Ovary (tissue), 10 donors: ENCODE measurements at places on chromosomes 5 and 9. TPM values are rescaled to one million over a fixed set of nuclear protein-coding genes. Genes with fewer than 3 reads are reported as not detected.

- H3K27me3 ChIP-seq = no peaks in the 10 kb centered on the region
- DNase-seq = peak; percentile 25
These were observed 8.3 kb upstream of the DDX41 start for GRCh38 chr5:177524941-177525655.

DNA sequence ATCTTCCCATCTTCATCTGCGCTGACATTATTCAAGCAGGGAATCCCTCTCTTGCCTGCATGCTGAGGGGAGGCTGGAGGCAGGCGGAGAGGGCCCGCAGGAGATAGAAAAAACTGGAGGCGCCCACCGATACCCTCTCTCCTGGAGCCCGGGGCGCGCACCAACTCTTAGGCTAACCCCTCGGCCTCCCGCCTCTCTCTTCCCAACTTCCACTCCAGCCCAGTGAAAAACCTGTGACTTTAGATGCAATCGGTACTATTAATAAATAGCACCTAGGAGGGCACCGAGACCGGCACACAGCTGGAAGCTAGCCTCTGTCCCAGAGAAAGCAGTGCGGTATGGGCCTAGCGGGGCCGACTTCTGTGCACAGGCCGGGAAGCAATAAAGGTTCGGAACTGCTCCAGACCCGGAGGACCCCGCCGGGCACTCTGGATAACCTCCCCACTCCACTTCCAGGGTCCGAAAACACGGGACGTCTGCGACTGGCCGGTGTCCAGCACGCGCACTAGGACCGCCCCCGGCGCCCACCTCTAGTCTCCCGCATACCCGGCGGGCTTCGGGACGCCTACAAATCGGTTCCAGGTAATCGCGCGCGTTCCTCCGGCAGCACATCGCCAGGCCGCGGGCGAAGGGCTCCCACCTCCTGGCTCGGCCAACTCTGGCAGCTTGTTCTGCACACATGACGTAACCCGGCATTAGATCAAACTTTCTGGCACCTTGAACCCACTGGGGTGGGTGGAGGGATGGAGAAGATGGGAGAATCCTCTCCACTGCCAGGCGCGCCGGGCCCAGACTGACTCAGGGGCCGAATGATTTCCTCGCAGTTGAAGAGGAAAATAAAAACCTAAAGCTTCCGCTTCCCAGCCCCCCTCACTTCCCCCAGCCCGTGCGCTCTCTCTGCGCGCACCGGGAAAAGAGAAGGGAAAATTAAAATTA is 1.4 kb downstream of the EFNA5 start:
- H3K4me1 ChIP-seq = no peaks in the 10 kb centered on the region
- peak overlapping the region; percentile 46 for H3K4me3 ChIP-seq
- H3K27ac ChIP-seq = no peak overlapping the region
- no peaks in the 10 kb centered on the region for H3K36me3 ChIP-seq

- DNase-seq = no peak
- no peaks in the 10 kb centered on the region for H3K27me3 ChIP-seq
- no peaks in the 10 kb centered on the region for H3K36me3 ChIP-seq
- no peak overlapping the region for H3K4me3 ChIP-seq
These were observed 501.9 kb downstream of the KDM4C start for GRCh38 chr9:7259544-7260241.

DNA sequence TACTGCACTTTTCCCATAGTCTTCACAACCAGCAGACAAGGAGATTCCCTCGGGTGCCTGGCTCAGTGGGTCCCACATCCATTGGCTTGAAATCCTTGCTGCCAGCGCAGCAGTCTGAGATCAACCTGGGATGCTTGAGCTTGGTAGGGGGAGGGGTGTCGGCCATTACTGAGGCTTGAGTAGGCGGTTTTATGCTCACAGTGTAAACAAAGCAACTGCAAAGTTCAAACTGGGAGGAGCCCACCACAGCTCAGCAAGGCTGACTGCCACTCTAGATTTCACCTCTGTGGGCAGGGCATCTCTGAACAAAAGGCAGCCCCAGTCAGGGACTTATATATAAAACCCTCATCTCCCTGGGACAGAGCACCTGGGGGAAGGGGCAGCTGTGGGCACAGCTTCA is 512.3 kb upstream of the MPDZ start:
- no peaks in the 10 kb centered on the region for H3K27me3 ChIP-seq
- no peak overlapping the region for H3K4me3 ChIP-seq
- peaks cover 4% of the 10 kb centered on the region for H3K4me1 ChIP-seq
- no peaks in the 10 kb centered on the region for H3K36me3 ChIP-seq
- no peak overlapping the region for H3K27ac ChIP-seq

- H3K4me1 ChIP-seq = no peaks in the 10 kb centered on the region
- peaks cover 2% of the 10 kb centered on the region for H3K36me3 ChIP-seq
- no peak overlapping the region for H3K27ac ChIP-seq
These were observed 14.4 kb downstream of the CCNI2 start for GRCh38 chr5:132761321-132762240.

DNA sequence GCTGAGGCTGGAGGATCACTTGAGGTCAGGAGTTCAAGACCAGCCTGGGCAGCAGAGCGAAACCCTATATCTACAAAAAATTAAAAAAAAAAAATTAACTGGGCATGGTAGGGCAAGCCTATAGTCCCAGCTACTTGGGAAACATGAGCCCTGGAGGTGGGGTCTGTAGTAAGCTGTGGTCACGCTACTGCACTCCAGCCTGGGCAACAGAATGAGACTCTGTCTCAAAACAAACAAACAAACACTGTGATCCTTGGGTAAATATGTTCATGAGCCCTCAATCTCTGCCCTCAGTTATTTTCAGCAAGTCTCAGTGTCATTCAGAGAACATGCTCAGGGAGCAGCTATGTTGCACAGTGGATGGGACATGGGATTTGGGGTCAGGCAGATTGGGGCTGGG is 76.2 kb downstream of the PTTG1 start:
- no peaks in the 10 kb centered on the region for H3K4me1 ChIP-seq
- no peak overlapping the region for H3K27ac ChIP-seq
- no peaks in the 10 kb centered on the region for H3K36me3 ChIP-seq
- H3K27me3 ChIP-seq = no peaks in the 10 kb centered on the region

GRCh38 chr5:168883281-168883741 is 304.1 kb upstream of the PANK3 start:
- no peak overlapping the region for H3K27ac ChIP-seq
- no peak overlapping the region for H3K4me3 ChIP-seq
- peaks cover 1% of the 10 kb centered on the region for H3K4me1 ChIP-seq

- H3K4me1 ChIP-seq = peaks cover 3% of the 10 kb centered on the region
- no peaks in the 10 kb centered on the region for H3K27me3 ChIP-seq
- peak overlapping the region; percentile 100 for H3K4me3 ChIP-seq
- DNase-seq = peak; percentile 67
These were observed 1.2 kb downstream of the FBXL17 start for GRCh38 chr5:108380531-108381349.

Gene SETD9
- 8.5 TPM for total RNA-seq

Gene TMED9
- total RNA-seq = 106 TPM

Gene MSH3
- total RNA-seq = 13.1 TPM

Gene CD74
- total RNA-seq = 390 TPM

Gene ARID3C
- total RNA-seq = not detected

Gene IL13
- total RNA-seq = not detected
